ENCODE measurements at places on chromosomes 2 and 18. TPM values are rescaled to one million over a fixed set of nuclear protein-coding genes. Genes with fewer than 3 reads are reported as not detected.

The ALK gene
- not detected for total RNA-seq

The FIGN gene
- 1.3 TPM for total RNA-seq

The NT5C1B gene
- total RNA-seq, result not detected

The LIMS2 gene
- total RNA-seq, result 9.6 TPM

The SMAD7 gene
- total RNA-seq, result 33.7 TPM

The RTP5 gene
- not detected for total RNA-seq

The MEP1B gene
- not detected for total RNA-seq

The GEN1 gene
- total RNA-seq, result 6.8 TPM

The UPP2 gene
- total RNA-seq, result not detected

The TMEM247 gene
- 0.43 TPM for total RNA-seq

The MARCHF7 gene
- total RNA-seq, result 153 TPM

The ZCCHC2 gene
- total RNA-seq, result 9.6 TPM

The LAMA3 gene
- 0.88 TPM for total RNA-seq

The CCDC141 gene
- not detected for total RNA-seq

The BZW1 gene
- 705 TPM for total RNA-seq

The AAK1 gene
- total RNA-seq, result 86.5 TPM

The HOXD8 gene
- total RNA-seq, result 6.3 TPM

The VPS4B gene
- 45.7 TPM for total RNA-seq

The FOXI3 gene
- total RNA-seq, result not detected

The GAD1 gene
- total RNA-seq, result 0.22 TPM

The IGFBP5 gene
- total RNA-seq, result 541 TPM

The C1D gene
- 35.5 TPM for total RNA-seq

The RALB gene
- 67.4 TPM for total RNA-seq

The LYPD1 gene
- total RNA-seq, result 5.5 TPM

The DCC gene
- under 0.01 TPM for total RNA-seq

The PRSS56 gene
- total RNA-seq, result not detected

The MC4R gene
- not detected for total RNA-seq

The ANO7 gene
- total RNA-seq, result 0.22 TPM

The IL18RAP gene
- total RNA-seq, result not detected

The DNAH7 gene
- 1.1 TPM for total RNA-seq

The MTHFD2 gene
- 129 TPM for total RNA-seq

The VAMP5 gene
- total RNA-seq, result 22.8 TPM

The CSRNP3 gene
- total RNA-seq, result under 0.01 TPM

The STEAP3 gene
- 74.0 TPM for total RNA-seq

The ALPP gene
- total RNA-seq, result not detected

The ASXL3 gene
- 0.14 TPM for total RNA-seq

The PSMA8 gene
- total RNA-seq, result not detected

The TP53I3 gene
- total RNA-seq, result 58.6 TPM

The STPG4 gene
- total RNA-seq, result 1.6 TPM

The DPP4 gene
- 636 TPM for total RNA-seq

The CEBPZ gene
- total RNA-seq, result 43.2 TPM

The HRH4 gene
- under 0.01 TPM for total RNA-seq

The KCNG3 gene
- not detected for total RNA-seq

The PTH2R gene
- total RNA-seq, result 1.0 TPM

The EVX2 gene
- not detected for total RNA-seq

The LONRF2 gene
- total RNA-seq, result 0.88 TPM

The CYTIP gene
- total RNA-seq, result not detected

The UBXN2A gene
- 7.9 TPM for total RNA-seq

The NAT8 gene
- total RNA-seq, result not detected

The CLEC4F gene
- total RNA-seq, result not detected

The IL1F10 gene
- not detected for total RNA-seq

The KLHL29 gene
- 3.1 TPM for total RNA-seq

The DIPK1C gene
- not detected for total RNA-seq

The ZBTB7C gene
- under 0.01 TPM for total RNA-seq

The CKAP2L gene
- total RNA-seq, result 0.88 TPM

The CFAP221 gene
- total RNA-seq, result not detected

The METTL8 gene
- total RNA-seq, result 26.1 TPM

The DSG4 gene
- not detected for total RNA-seq

The PPP3R1 gene
- 38.7 TPM for total RNA-seq
